ENCODE measurements at places on chromosomes 5 and 9. TPM values are rescaled to one million over a fixed set of nuclear protein-coding genes. Genes with fewer than 3 reads are reported as not detected.

SPAAR gene
- not detected for total RNA-seq

PCDHB9 gene
- not detected for total RNA-seq

CD14 gene
- total RNA-seq = 0.39 TPM

F2RL1 gene
- total RNA-seq = 2.9 TPM

TNFSF15 gene
- total RNA-seq = 0.14 TPM

PHF24 gene
- total RNA-seq = 0.12 TPM

PCDHB5 gene
- total RNA-seq = not detected

CXCL14 gene
- total RNA-seq = not detected

SLC1A1 gene
- not detected for total RNA-seq

FOXD4L5 gene
- not detected for total RNA-seq

SH3PXD2B gene
- 1.1 TPM for total RNA-seq

ENHO gene
- total RNA-seq = 0.26 TPM

IL7R gene
- 163 TPM for total RNA-seq

DNA sequence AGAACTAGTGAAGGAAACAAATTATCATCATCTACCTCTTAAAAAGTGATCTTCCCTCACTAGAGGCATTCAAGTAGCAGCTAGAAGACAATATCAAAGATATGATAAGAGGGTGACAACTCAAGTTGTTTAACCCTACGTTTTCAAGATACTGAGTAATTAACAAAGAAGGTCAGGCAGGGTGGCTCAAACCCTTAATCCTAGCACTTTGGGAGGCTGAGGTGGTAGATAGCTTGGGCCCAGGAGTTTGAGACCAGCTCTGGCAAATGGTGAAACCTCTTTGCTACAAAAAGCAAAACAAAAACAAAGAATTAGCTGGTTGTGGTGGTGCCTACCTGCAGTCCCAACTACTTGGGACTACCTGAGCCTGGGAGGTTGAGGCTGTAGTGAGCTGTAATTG lies 408.2 kb upstream of the TUSC1 start:
- no peaks in the 10 kb centered on the region for H3K36me3 ChIP-seq
- no peaks in the 10 kb centered on the region for H3K27me3 ChIP-seq
- no peaks in the 10 kb centered on the region for H3K4me1 ChIP-seq
- no peak for DNase-seq

- no peaks in the 10 kb centered on the region for H3K36me3 ChIP-seq
- H3K4me1 ChIP-seq = no peaks in the 10 kb centered on the region
- no peak overlapping the region for H3K27ac ChIP-seq
- no peak for DNase-seq
Observed at GRCh38 chr5:6457592-6457991, 8.9 kb downstream of the UBE2QL1 start.

- no peak overlapping the region for H3K27ac ChIP-seq
- H3K36me3 ChIP-seq = no peaks in the 10 kb centered on the region
- no peaks in the 10 kb centered on the region for H3K4me1 ChIP-seq
- H3K27me3 ChIP-seq = no peaks in the 10 kb centered on the region
Observed at GRCh38 chr5:117246424-117246823, 671.8 kb upstream of the SEMA6A start.

- no peaks in the 10 kb centered on the region for H3K36me3 ChIP-seq
- H3K4me1 ChIP-seq = peaks cover 32% of the 10 kb centered on the region
- no peak overlapping the region for H3K27ac ChIP-seq
- H3K4me3 ChIP-seq = no peak overlapping the region
- no peaks in the 10 kb centered on the region for H3K27me3 ChIP-seq
- no peak for DNase-seq
Observed at GRCh38 chr9:129604766-129605163, 16.1 kb downstream of the C9orf50 start.

- no peaks in the 10 kb centered on the region for H3K36me3 ChIP-seq
- H3K27ac ChIP-seq = no peak overlapping the region
Observed at GRCh38 chr5:124683917-124684555, 62.4 kb downstream of the ZNF608 start.

- H3K4me3 ChIP-seq = no peak overlapping the region
- no peaks in the 10 kb centered on the region for H3K36me3 ChIP-seq
- no peaks in the 10 kb centered on the region for H3K27me3 ChIP-seq
- peaks cover 5% of the 10 kb centered on the region for H3K4me1 ChIP-seq
Observed at GRCh38 chr9:130159915-130160670, 12.1 kb upstream of the NCS1 start.

DNA sequence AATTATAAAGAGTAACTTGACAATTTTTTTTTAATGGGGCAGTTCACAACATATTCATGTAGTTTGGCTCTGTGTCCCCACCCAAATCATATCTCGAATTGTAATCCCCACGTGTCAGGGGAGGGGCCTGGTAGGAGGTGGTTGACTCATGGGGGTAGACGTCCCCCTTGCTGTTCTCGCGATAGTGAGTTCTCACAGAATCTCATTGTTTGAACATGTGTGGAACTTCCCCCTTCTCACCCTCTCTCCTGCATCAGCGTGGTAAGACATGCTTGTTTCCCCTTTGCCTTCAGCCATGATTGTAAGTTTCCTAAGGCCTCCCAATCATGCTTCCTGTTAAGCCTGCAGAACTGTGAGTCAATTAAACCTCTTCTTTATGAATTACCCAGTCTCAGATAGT lies 40.7 kb downstream of the FBXW11 start:
- DNase-seq = peak; percentile 44
- H3K4me1 ChIP-seq = peaks cover 70% of the 10 kb centered on the region
- no peaks in the 10 kb centered on the region for H3K27me3 ChIP-seq
- peak overlapping the region; percentile 72 for H3K27ac ChIP-seq
- H3K36me3 ChIP-seq = peaks cover 13% of the 10 kb centered on the region

GRCh38 chr9:4558371-4558998 lies 68.2 kb downstream of the SLC1A1 start:
- H3K36me3 ChIP-seq = no peaks in the 10 kb centered on the region
- no peaks in the 10 kb centered on the region for H3K27me3 ChIP-seq
- no peak overlapping the region for H3K4me3 ChIP-seq
- H3K4me1 ChIP-seq = peaks cover 21% of the 10 kb centered on the region
- H3K27ac ChIP-seq = no peak overlapping the region

- H3K4me3 ChIP-seq = no peak overlapping the region
- no peaks in the 10 kb centered on the region for H3K27me3 ChIP-seq
- H3K27ac ChIP-seq = no peak overlapping the region
- H3K4me1 ChIP-seq = no peaks in the 10 kb centered on the region
Observed at GRCh38 chr9:101999441-101999840, 261.0 kb upstream of the GRIN3A start.

- H3K27me3 ChIP-seq = peaks cover 6% of the 10 kb centered on the region
- H3K27ac ChIP-seq = no peak overlapping the region
- no peaks in the 10 kb centered on the region for H3K4me1 ChIP-seq
- no peaks in the 10 kb centered on the region for H3K36me3 ChIP-seq
- H3K4me3 ChIP-seq = no peak overlapping the region
Observed at GRCh38 chr5:86862093-86862492, 244.4 kb downstream of the COX7C start.

DNA sequence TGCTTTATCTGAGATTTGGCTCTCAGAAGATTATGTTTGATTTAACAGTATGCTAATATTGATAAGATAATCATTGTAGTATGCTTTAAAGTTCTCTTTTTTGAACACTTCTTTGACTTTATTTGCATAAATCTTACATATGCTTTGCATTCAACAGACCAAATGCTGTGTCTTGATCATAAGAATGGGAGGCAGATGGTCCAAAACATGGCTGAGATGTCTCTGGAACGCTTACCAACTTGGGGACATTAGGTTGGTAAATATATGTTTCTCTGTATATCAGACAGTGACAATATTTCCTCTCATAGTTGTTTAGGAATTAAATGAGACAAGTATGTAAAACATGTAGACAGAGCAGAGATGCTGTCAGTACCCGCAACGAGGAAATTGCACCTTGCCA lies 197.9 kb upstream of the CTNND2 start:
- no peak for DNase-seq
- H3K27me3 ChIP-seq = no peaks in the 10 kb centered on the region
- H3K36me3 ChIP-seq = no peaks in the 10 kb centered on the region
- H3K4me3 ChIP-seq = no peak overlapping the region
- H3K4me1 ChIP-seq = no peaks in the 10 kb centered on the region
- no peak overlapping the region for H3K27ac ChIP-seq

- no peak for DNase-seq
- H3K27me3 ChIP-seq = no peaks in the 10 kb centered on the region
- no peak overlapping the region for H3K27ac ChIP-seq
- H3K36me3 ChIP-seq = no peaks in the 10 kb centered on the region
- no peak overlapping the region for H3K4me3 ChIP-seq
- H3K4me1 ChIP-seq = no peaks in the 10 kb centered on the region
Observed at GRCh38 chr5:120151181-120151580, 312.9 kb upstream of the PRR16 start.

GRCh38 chr5:113067635-113068344 lies 91.2 kb downstream of the DCP2 start:
- DNase-seq = no peak
- H3K27me3 ChIP-seq = no peaks in the 10 kb centered on the region
- no peak overlapping the region for H3K27ac ChIP-seq
- H3K4me3 ChIP-seq = no peak overlapping the region
- H3K36me3 ChIP-seq = peaks cover 3% of the 10 kb centered on the region
- H3K4me1 ChIP-seq = peaks cover 10% of the 10 kb centered on the region

- H3K4me1 ChIP-seq = peaks cover 48% of the 10 kb centered on the region
- DNase-seq = peak; percentile 70
- H3K36me3 ChIP-seq = peaks cover 36% of the 10 kb centered on the region
- peak overlapping the region; percentile 93 for H3K4me3 ChIP-seq
- no peaks in the 10 kb centered on the region for H3K27me3 ChIP-seq
Observed at GRCh38 chr9:129885018-129885669, 49.9 kb downstream of the USP20 start.

DNA sequence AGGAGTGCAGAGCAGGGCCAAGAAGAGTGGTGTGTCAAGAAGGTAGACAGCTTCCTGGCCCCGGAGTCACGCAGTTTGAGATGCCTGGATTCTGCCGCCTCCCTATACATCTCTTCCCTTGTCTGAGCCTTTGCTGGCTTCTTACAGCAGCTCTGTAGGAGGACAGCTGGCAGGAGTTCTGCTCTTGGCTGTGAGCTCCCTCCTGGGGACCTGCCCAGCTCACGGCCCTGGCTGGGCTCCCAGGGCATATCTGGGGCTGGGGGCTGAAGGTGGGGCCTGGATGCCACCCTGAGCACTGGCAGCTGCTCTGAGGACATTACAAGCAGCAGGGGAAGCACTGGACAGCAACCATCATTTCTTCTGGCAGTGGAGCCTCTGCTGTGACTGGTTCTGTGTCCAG lies 786 bp upstream of the TSSK1B start:
- DNase-seq = no peak
- H3K27me3 ChIP-seq = no peaks in the 10 kb centered on the region
- H3K36me3 ChIP-seq = no peaks in the 10 kb centered on the region
- H3K27ac ChIP-seq = no peak overlapping the region
- no peak overlapping the region for H3K4me3 ChIP-seq

DNA sequence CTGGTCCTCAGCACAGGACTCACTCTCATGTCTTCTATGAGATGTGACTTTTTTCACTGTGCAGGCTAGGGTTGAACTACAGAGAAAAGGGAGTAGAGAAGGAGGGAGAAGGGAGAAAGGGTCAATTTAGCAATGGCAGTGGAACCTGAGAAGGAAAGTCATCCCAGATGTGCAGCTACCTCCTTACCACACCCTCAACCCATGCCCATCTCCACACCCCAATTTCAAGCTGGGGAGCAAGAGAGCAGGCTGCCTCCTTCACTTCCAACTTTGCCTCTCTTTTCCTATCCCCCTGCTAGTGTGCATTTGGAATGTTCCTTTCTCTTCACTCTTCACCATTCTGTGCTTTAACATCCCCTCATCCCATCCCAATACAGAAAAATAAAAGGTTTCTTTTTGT lies 163.5 kb upstream of the MAP3K1 start:
- no peak overlapping the region for H3K4me3 ChIP-seq
- no peak for DNase-seq
- no peaks in the 10 kb centered on the region for H3K36me3 ChIP-seq
- H3K27ac ChIP-seq = no peak overlapping the region
- H3K27me3 ChIP-seq = no peaks in the 10 kb centered on the region

DNA sequence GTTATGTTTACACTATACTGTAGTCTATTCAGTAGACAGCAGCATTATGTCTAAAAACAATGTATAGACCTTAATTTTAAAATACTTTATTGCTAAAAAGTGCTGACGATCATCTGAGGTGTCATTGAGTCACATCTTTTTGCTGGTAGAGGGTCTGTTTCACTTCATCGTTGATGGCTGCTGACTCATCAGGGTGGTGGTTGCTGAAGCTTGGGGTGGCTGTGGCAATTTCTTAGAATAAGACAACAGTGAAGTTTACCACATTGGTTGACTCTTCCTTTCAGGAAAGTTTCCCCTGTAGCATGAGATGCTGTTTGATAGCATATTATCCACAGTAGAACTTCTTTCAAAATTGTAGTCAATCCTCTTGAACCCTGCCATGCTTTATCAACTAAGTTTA lies 150.3 kb downstream of the FBXL7 start:
- DNase-seq = no peak
- H3K27ac ChIP-seq = no peak overlapping the region
- no peaks in the 10 kb centered on the region for H3K4me1 ChIP-seq
- H3K36me3 ChIP-seq = no peaks in the 10 kb centered on the region
- H3K4me3 ChIP-seq = no peak overlapping the region

- H3K36me3 ChIP-seq = no peaks in the 10 kb centered on the region
- DNase-seq = no peak
- H3K4me1 ChIP-seq = peaks cover 11% of the 10 kb centered on the region
- H3K27me3 ChIP-seq = no peaks in the 10 kb centered on the region
- no peak overlapping the region for H3K27ac ChIP-seq
Observed at GRCh38 chr5:153559926-153560325, 69.5 kb downstream of the GRIA1 start.

Measured in activated CD4-positive, alpha-beta memory T cell treated with anti-CD3 and anti-CD28 coated beads for 36 hours (primary cell).